Glomerular endothelial cell (primary cell): ENCODE measurements at places on chromosomes 2 and 18. TPM values are rescaled to one million over a fixed set of nuclear protein-coding genes. Genes with fewer than 3 reads are reported as not detected.

Gene GAREM2
- 3.4 and 4.6 TPM in 2 replicates for total RNA-seq

Gene ZNF396
- 0.23 and 0.53 TPM in 2 replicates for total RNA-seq

Gene MAP2
- total RNA-seq, result 8.8 and 12.9 TPM in 2 replicates

Gene ADCYAP1
- total RNA-seq, result 0.12 TPM in 1 of 2 replicates, not detected in the other
